A549 treated with RU486 at 1 μM for 4 hours (cell line): ENCODE measurements at places on chromosomes 2 and 18. TPM values are rescaled to one million over a fixed set of nuclear protein-coding genes. Genes with fewer than 3 reads are reported as not detected.

RNF144A gene
- total RNA-seq = 4.5 to 8.2 TPM (median 7.6 TPM) in 5 replicates

CNRIP1 gene
- 2.2 to 3.2 TPM (median 2.4 TPM) in 5 replicates for total RNA-seq

DNAH7 gene
- 0.56 to 1.7 TPM (median 1.0 TPM) in 5 replicates for total RNA-seq

TMEM169 gene
- total RNA-seq = 0.32 to 0.47 TPM (median 0.38 TPM) in 5 replicates

ACP1 gene
- total RNA-seq = 192 to 265 TPM (median 199 TPM) in 5 replicates

TMEFF2 gene
- 0.20 to 0.94 TPM (median 0.26 TPM) in 5 replicates for total RNA-seq

ALPP gene
- total RNA-seq = 0.42 to 0.58 TPM (median 0.47 TPM) in 5 replicates

HOXD13 gene
- total RNA-seq = 0.15 to 0.29 TPM (median 0.16 TPM) in 5 replicates

FAM161A gene
- 4.2 to 7.6 TPM (median 7.2 TPM) in 5 replicates for total RNA-seq

ANKRD29 gene
- total RNA-seq = 9.3 to 13.5 TPM (median 13.3 TPM) in 5 replicates

SERPINB10 gene
- not detected in 5 replicates for total RNA-seq

PLEK gene
- not detected in 5 replicates for total RNA-seq

TACR1 gene
- total RNA-seq = 0.14 to 0.57 TPM (median 0.17 TPM) in 5 replicates

UGT1A8 gene
- total RNA-seq = 0.06 to 0.13 TPM in 2 of 5 replicates, not detected in the others

SCG2 gene
- total RNA-seq = 0.82 to 1.5 TPM (median 1.2 TPM) in 5 replicates

CCDC74B gene
- 5.4 to 7.8 TPM (median 6.5 TPM) in 5 replicates for total RNA-seq

RASGRP3 gene
- 0.70 to 1.6 TPM (median 1.2 TPM) in 5 replicates for total RNA-seq

GALNT13 gene
- 7.5 to 12.4 TPM (median 10.0 TPM) in 5 replicates for total RNA-seq

TGFA gene
- total RNA-seq = 7.9 to 9.5 TPM (median 8.7 TPM) in 5 replicates

FRZB gene
- total RNA-seq = 0.03 to 0.07 TPM in 2 of 5 replicates, not detected in the others

MALL gene
- total RNA-seq = 133 to 157 TPM (median 142 TPM) in 5 replicates

FBXO15 gene
- total RNA-seq = 0.54 to 1.6 TPM (median 0.84 TPM) in 5 replicates

SP9 gene
- total RNA-seq = 1.9 to 3.7 TPM (median 3.4 TPM) in 5 replicates

CCL20 gene
- 3.0 to 5.8 TPM (median 4.3 TPM) in 5 replicates for total RNA-seq

CDK15 gene
- total RNA-seq = not detected in 5 replicates

ARHGAP25 gene
- total RNA-seq = 0.15 to 0.28 TPM (median 0.26 TPM) in 3 of 5 replicates, not detected in the others

SLC30A3 gene
- 2.5 to 3.8 TPM (median 3.8 TPM) in 5 replicates for total RNA-seq

PTGR3 gene
- 11.9 to 18.3 TPM (median 13.8 TPM) in 5 replicates for total RNA-seq

OBSL1 gene
- 17.0 to 24.0 TPM (median 20.1 TPM) in 5 replicates for total RNA-seq

HOXD10 gene
- 5.5 to 7.4 TPM (median 7.3 TPM) in 5 replicates for total RNA-seq

NDC80 gene
- 8.5 to 17.2 TPM (median 14.1 TPM) in 5 replicates for total RNA-seq

PDIA6 gene
- 301 to 383 TPM (median 355 TPM) in 5 replicates for total RNA-seq

GDF7 gene
- total RNA-seq = 0.03 to 0.06 TPM (median 0.04 TPM) in 5 replicates

CAPG gene
- 82.4 to 117 TPM (median 86.5 TPM) in 5 replicates for total RNA-seq

COL4A4 gene
- total RNA-seq = 1.0 to 2.3 TPM (median 1.3 TPM) in 5 replicates

ABCG8 gene
- total RNA-seq = not detected in 5 replicates

REG3A gene
- total RNA-seq = not detected in 5 replicates

TCF7L1 gene
- total RNA-seq = 5.9 to 10.3 TPM (median 7.6 TPM) in 5 replicates

TRIM43 gene
- total RNA-seq = 0.06 TPM in 1 of 5 replicates, not detected in the others

C1QL2 gene
- total RNA-seq = 0.07 to 0.15 TPM (median 0.11 TPM) in 4 of 5 replicates, not detected in the other

ABHD1 gene
- 0.75 to 1.5 TPM (median 1.3 TPM) in 5 replicates for total RNA-seq

GREB1 gene
- total RNA-seq = 1.8 to 3.7 TPM (median 3.0 TPM) in 5 replicates

DBI gene
- 398 to 558 TPM (median 406 TPM) in 5 replicates for total RNA-seq

CFC1B gene
- total RNA-seq = not detected in 5 replicates

SLC9A2 gene
- total RNA-seq = 1.9 to 3.4 TPM (median 3.1 TPM) in 5 replicates

KIAA2012 gene
- total RNA-seq = not detected in 5 replicates
